G401 (cell line): ENCODE measurements at places on chromosomes 5 and 9.

DNA sequence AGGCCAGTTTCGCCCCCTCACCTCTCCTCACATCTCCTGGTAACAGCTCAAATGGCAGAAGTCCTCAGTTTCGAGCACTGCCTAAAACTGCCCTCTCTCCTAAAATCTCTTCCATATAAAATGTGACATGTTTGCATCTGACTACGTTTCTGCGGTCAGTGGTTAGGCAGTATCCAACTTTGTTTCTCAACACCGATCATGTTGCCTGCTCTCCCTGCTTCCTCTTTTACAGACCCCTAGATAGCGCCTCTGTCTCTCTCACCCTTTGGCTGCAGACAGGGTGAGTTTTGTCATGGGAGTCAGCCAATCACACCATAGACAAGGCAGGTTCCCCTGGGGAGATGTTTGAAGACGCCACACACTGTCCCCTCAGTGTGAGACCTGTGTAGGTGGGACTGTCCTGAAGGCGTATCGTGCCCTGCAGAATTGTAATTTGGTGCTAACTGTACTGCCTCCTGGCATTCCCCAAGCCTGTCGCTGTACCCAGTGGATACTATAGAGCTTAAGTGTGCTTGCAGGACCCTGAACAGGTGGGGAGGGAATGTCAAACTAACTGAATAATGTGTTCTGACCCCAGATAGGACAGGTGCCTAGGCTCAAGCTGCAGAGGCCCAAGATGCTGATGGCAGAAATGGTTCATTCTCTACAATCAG lies 1.1 kb downstream of the HEXB start:
- DNase-seq = peak; percentile 52

GRCh38 chr5:93246090-93246855 lies 334.7 kb downstream of the NR2F1-AS1 start:
- DNase-seq = peak; percentile 15

GRCh38 chr9:126754436-126755316 lies 50.2 kb upstream of the ZBTB43 start:
- no peak for DNase-seq

DNA sequence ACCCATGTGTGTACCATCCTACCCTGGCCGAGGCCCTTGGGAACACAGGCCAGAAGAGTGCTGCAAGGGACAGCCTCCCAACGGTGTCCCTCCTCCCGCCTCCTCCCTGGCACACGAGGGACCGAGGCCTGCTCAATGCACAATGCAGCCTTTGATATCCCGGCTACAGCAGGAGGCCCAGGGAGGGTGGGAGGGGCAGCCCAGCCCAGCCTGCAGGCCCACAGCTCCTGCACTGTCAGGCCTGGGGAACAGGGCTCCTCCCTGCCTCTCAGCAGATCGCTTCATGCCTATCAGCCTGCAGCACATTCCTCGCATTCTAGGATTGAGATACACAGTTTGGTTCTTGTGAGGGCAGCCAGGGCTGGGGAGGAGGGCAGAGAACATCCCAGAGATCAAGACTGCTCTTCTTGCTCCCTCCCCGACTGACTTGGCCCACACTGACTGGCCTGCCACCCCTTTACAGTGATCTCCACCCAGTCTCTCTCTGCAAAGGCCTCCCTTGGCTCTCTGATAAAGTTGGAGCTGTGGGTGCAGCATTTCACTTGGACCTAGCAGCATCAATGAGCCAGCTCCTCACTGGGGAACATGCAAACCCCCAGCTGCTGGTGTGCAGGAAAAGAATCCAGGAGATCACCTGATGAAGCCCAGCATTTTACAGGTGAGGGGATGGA lies at the start of gene SH3TC2:
Gene SH3TC2, minus strand, starts transcription at position 46 of the 671 bp plus-strand sequence. Its CDS starts 40 bp downstream, at position 6.
- DNase-seq = no peak

DNA sequence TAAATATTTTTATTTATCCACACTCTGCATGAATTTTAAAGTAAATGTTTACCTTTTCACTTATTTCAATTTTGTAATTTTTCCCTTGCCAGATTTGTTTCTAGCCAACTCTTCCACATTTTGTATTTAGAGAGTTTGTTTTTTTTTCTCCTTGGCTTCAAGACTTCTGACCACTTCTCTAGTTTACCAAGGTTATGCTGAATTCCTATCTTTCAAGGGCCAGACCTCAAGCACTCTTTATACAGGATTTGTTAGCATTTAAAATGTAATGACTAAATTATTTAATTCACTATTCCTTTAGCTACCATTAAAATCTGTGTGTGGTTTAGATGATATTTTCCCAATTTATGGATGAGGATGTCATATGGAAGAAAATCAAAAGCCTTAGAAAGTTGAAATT lies 42.5 kb downstream of the MEF2C start:
- no peak for DNase-seq

- DNase-seq = no peak
Measured at GRCh38 chr5:110716247-110717245, 9.9 kb downstream of the TMEM232 start.

DNA sequence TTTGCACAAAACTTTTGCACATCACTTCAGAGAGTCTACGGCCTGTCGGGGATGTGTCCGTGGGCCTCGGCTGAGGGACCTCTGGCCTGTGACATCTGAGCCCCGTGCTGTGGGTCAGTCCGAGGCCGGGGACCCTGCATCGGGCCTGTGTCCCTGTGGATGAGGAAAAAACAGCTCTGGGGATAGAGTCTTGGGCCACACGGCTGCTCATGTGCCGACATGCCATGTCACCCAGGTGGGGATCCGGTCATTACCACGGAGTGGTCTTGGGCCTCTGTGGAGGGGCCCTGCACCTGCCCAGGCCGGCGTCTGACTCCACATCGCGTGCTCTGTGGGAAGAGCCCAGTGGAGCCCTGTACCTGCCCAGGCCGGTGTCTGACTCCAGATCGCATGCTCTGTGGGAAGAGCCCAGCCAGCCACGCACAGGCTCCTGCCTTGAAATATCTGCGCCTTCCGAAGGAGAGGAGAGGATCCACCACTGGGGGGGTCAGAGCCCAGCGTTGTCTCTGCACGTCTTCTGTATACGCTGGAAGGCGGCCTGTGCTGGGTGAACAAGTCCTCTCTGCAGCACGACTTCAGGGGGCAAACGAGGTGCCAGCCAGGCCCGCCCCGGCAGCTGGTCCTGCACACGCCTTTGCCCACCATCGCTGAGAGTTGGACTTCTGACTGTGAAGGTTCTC lies 27.5 kb upstream of the IRX4 start:
- DNase-seq = no peak

- DNase-seq = peak; percentile 90
Measured at GRCh38 chr5:154302161-154302560, 111.6 kb downstream of the GALNT10 start.

GRCh38 chr5:59767211-59767605 lies 126.3 kb downstream of the PDE4D start:
- DNase-seq = no peak

DNA sequence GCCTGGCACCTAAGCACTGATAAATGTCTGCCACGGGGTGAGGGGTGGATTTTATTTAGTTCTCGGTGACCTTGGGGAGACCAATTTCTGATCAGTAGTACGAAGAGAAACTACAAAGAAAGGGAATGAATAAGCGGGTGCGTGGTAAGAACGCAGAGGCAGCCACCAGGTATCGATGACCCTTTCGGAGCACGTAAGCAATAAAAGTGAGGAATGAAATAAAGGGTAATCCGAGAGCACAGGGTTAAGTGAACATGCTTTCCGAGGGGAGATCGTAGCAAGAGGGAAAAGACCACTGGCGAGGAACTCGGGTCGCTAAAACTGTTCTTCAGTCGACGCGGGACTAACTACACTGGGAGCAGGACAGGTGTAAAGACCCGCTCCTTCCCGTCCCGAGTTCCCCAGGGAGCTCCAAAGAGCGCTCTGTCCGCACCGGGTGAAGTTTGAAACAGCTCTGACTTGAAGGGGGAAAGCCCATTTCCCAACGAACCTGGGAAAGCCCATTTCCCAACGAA lies 1.1 kb downstream of the ELOVL7 start:
- no peak for DNase-seq

- DNase-seq = no peak
Measured at GRCh38 chr9:126788634-126789349, 16.0 kb upstream of the ZBTB43 start.

DNA sequence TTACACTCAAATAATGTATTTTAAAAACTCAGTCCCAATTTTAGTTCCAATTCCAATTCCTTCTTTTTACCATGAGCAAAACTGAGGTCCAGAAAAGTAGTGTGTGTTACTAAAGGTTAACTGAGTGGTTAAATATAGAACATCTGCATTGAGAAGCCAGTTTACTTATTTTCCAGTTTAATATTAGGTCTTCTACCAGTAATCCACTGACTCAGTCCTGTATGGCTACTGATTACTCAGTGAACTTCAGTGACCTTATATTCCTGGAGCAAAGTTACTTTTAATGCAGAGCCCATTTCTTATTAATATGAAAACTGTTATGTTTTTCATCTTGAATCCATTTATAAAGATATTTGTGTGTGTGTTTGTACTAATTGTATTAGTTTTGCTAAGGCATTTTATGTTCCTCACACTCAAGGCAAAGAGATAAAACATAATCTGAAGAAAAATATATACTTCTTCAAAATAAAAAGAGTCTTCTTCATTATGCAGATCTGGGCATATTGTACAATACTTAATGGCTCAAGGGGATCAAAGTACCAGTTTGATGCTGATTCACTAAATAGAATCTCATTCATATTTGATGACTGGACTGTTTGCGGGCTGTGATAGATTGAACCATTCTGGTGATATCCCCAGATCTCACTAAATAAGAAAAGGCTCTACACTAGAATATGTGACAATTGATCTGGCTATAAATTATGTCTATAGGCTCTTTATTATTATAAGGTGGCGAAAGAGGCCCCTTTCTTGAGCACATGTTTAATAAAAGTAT lies 60.8 kb downstream of the DMXL1 start:
- DNase-seq = no peak

GRCh38 chr5:8923526-8923925 lies 622.3 kb downstream of the SEMA5A start:
- DNase-seq = no peak

DNA sequence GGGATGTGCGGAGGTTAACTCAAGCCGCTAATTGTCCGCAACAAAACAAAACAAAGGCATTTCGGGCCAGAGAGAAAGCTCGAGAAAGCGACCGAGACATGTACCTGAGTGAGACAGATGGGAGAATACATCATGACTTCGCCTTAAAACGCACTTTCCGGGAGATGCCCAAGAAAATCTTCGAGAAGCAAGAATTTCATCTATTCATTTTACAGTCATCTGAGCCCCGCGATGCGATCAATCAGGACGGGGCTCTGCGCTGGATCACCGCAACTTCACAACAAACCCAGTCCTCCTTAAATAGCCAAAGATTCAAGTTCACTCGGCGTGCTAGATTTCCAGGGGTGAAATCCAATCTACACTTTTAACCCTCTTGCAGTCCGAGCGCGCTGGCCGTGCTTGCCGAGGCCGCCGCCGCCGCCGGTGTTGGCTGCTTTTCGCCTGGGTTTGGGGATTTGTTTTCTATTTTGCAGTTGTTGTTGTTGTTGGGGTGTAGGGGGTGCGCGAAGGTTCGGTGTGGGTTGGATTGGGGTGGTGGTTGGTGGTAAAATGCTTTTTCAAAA lies 482 bp downstream of the NFIB start:
- DNase-seq = peak; percentile 51

DNA sequence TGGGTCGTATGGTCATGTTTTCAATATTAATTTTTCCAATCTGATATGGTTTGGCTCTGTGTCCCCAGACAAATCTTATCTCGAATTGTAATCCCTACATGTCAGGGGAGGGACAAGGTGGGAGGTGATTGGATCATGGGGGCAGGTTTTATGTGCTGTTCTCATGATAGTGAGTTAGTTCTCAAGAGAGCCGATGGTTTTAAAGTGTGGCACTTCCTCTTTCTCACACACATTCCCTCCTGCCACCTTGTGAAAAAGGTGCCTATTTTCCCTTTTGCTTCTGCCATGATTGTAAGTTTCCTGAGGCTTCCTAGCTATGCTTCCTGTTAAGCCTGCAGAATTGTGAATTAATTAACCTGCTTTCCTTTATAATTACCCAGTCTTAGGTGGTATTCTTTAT lies 309.1 kb upstream of the GRIN3A start:
- no peak for DNase-seq

DNA sequence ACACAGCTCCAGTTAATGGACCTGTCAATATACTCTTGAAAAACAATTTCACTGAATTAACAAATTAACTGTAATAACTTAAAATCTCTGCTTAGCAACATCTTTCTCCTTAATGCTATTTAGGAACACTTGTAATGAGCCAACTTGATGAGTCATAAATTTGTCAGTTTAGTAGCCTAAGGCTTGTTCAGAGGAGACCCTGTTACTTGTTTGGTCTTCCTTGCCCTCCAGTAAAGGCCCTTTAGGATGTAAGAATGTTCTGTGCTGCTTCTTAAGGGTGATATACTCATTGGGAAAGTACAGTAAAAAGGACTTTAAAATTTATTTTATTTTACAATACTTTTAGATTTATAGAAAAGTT lies 11.4 kb upstream of the MATR3 start:
- no peak for DNase-seq

- peak; percentile 85 for DNase-seq
Measured at GRCh38 chr9:19988281-19988680, 199.4 kb upstream of the SLC24A2 start.

GRCh38 chr9:131107760-131108159 lies 11.4 kb downstream of the AIF1L start:
- peak; percentile 10 for DNase-seq

GRCh38 chr5:145637396-145637795 lies 197.7 kb downstream of the PRELID2 start:
- DNase-seq = no peak

- DNase-seq = no peak
Measured at GRCh38 chr9:131385296-131385695, 8.6 kb upstream of the PRRC2B start.

DNA sequence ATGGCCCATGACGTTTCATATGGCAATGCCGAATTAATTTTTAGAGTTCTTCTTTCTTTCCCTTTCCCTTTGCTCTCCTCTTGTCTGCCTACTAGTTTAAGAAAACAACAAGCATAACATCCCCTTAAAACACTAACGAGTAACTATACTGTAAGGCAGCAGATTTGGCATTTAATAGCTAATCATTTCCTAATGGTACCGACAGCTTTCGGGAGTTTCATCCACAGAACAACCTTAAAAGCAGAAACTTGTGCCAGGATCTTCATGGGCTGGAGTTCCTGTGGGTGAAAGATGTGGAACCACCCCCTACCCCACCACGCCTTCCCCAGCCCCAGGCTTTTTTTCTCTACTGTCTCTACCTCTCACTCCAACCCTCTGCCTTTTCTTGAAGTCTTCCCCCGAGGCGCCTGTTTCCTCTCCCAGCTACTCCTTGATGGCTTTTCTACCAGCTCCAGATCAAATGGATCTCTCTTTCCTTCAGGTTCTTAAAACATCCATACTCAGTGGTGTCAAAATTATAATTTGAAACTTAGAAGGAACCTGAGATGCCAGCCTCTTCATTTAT lies 319.5 kb downstream of the PIK3R1 start:
- DNase-seq = no peak

DNA sequence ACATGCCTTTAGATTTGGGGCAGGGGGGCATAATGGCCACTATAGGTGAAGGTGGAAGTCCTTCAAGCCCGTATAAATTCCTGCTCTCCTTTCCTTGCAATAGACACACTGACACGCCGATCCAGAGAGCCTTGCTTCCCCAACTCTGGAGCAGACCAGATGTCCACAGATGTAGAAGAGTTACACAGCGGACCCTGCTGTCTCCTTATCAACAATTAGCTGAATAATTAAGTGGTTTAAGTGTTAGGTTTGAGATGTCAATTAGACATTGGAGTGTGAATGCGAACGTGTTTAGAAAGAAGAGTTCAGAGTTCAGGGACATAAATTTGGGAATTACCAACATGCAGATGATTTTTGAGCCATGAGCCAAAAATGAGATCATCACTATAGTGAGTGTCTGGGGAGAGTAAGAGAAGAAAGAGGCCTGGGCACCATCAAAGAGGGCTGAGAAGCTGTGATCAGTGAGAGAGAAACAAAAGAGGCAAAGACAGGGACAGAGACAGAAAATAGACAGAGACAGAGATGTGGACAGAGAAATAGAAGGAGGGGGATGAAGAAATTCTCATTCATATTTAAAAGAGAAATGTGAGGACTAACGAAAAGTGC lies 734.4 kb upstream of the ADAMTS16 start:
- DNase-seq = no peak
